Activated naive CD8-positive, alpha-beta T cell treated with anti-CD3 and anti-CD28 coated beads, Interleukin-2, amount 10 ng/mL, durations not matched to agents 7 days and 5 days (primary cell): ENCODE measurements at places on chromosomes 4 and X.

DNA sequence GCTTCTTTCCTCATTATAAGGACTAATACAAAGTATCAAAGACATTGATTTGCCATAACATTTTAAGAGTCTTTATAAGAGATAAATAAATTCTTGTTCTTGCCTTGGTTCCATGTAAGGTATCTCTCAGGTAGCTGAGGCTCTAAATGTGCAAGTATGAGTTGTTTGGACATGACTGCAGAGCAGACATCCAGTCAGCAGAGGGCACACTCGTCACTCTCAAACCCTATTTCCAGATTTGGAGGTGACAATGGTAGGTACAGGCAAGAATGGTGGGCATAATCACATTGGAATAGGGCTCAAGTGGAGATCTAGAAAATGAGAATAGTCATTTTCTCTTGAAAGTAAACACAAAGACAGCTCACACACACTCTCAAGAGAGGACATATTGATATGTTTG lies 133.3 kb upstream of the ZIC3 start:
- no peak for DNase-seq

DNA sequence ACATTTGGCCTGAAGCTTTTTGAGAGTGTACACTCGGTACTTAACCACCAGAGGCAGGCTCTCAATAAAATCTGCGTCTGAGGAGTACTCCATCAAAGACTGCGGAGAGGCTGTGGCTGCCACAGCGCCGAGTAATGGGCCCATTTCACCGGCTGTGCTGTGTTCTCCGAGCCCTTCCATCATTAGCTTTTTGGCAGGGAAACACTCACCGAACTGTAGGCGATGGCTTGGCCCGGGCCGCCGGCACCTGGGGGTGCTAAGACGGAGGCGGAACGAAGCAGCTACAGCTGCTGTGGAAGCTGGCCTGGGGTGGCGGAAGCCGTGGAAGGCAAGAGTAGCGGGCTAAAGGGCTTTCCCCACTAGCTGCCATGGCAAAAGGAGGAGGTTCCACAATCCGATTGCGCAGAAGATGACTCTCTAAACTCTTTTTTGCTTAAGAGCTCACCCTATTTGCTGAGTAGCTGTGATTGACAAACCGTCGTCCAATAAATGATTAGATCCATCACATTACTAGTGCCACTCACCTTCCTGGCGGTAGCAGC lies 48.5 kb upstream of the PABPC1L2A start:
- DNase-seq = peak; percentile 13

GRCh38 chrX:155086202-155086840 lies 15.0 kb downstream of the BRCC3 start:
- peak; percentile 32 for DNase-seq

DNA sequence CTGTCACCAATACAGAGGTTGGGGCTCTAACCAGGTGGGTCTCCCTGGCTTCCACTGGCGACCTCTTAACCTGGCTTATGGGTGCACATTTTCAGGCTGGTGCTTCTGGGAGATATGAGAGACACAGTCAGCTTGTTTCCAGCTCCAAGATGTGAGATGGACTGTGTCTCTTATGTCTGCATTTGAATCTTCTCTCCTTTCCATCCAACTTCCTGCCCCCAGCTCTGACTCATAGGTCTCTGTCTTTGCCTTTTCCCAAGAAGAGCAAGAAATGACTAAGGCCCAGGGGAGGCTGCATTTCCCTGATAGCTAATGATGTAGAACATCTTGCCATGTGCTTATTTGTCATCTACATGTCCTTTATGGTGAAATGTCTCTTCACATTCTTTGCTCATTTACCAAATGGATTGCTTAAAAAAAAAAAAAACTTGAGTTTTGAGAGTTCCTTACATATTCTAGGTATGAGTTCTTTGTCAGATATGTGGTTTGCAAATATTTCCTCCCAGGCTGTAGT lies 3.2 kb upstream of the UXT start:
- no peak for DNase-seq

DNA sequence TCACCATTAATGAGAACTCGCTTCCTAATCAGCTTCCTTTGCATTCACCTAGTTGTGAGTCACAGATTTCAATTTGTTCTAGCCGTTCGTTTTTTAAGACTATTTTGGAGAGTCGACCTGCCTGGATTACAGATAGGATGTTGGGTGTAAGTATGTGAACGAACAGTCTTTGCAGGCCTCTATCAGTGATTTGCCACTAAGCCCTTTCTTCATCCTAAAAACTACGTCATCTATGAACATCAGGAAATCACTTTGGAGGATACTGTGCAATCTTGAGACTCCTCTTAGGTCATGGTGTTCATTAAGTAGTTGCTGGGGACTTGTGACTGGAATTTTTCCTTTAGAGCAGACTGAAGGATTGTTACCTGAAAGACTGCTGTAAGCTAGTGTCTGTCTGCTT lies 1.1 kb downstream of the POLA1 start:
- DNase-seq = no peak

GRCh38 chr4:20376070-20376469 lies 124.4 kb downstream of the SLIT2 start:
- no peak for DNase-seq

DNA sequence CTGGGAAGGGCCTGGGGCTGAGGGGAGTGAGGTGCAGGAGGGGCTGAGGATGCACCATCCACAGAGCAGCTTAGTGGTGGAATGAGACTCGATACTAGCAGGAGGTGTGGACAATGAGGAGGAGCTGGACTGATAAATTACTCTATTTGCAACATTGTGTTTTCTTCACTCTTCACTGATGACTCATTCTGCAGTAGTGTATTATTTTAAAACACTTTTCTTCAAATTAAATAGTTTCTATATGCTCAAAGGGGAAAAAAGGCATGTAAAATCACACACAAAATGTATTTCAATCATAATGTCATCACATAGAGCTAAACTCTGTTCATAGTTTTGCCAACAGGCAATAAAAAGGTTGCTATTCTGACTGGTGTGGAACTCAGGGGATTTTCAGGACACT lies 467.0 kb upstream of the CTSO start:
- DNase-seq = no peak

- no peak for DNase-seq
Observed at GRCh38 chr4:22356987-22357596, 158.8 kb downstream of the ADGRA3 start.

- DNase-seq = no peak
Observed at GRCh38 chr4:105461621-105462382, 12.1 kb downstream of the PPA2 start.

DNA sequence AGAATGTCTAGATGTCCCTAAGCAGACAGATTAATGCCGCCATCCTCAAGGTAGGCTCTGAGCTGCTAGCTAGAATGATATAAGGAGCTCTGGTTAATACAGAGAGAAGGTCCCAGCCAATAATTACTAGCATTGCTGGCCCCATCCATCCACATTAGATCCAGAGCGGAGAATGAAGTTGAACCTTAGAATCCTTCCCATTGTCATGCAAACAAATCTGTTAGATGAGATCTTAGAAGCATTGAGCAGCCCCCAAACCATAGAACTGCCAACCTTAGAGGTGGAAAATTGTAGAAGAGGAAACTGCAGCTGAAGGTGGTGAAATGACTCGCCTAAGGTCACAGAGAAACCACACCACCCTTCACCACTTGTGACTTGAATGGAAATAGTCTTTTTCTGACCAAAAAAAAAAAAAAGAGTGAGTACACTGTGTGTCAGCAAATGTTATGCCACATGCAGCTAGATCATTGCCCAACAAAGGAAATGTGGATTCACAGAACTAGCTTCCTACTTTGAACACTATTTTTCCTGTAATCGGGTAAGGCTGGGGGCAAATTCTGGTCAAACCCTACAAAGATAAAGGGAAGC lies 162.1 kb downstream of the SMIM20 start:
- no peak for DNase-seq

GRCh38 chr4:43512253-43512652 lies 619.7 kb downstream of the GRXCR1 start:
- DNase-seq = no peak

- DNase-seq = no peak
Observed at GRCh38 chrX:76228499-76228898, 55.6 kb downstream of the PBDC1 start.

- DNase-seq = no peak
Observed at GRCh38 chr4:182504463-182504862, 261.3 kb downstream of the TENM3 start.

DNA sequence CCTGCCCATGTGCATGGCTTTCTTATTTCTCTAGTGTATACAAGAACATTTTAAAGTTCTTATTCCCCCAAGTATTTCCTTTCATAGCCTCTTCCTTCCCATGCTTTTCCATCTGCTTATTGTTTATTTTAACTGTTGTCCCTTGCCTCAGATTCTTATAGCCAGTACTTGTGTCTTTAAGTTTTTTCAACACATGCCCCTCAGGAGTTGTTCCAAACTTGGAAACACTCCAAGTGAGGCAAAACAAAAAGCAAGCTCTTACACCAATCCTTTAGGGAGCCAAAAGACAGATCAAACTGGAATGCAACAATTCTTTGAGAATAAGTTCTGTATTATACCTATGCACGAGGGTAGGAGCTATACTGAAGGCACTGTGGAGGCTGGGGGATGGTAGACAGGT lies 222.0 kb upstream of the STK26 start:
- DNase-seq = no peak

GRCh38 chr4:102734116-102734515 lies 26.7 kb downstream of the MANBA start:
- no peak for DNase-seq

DNA sequence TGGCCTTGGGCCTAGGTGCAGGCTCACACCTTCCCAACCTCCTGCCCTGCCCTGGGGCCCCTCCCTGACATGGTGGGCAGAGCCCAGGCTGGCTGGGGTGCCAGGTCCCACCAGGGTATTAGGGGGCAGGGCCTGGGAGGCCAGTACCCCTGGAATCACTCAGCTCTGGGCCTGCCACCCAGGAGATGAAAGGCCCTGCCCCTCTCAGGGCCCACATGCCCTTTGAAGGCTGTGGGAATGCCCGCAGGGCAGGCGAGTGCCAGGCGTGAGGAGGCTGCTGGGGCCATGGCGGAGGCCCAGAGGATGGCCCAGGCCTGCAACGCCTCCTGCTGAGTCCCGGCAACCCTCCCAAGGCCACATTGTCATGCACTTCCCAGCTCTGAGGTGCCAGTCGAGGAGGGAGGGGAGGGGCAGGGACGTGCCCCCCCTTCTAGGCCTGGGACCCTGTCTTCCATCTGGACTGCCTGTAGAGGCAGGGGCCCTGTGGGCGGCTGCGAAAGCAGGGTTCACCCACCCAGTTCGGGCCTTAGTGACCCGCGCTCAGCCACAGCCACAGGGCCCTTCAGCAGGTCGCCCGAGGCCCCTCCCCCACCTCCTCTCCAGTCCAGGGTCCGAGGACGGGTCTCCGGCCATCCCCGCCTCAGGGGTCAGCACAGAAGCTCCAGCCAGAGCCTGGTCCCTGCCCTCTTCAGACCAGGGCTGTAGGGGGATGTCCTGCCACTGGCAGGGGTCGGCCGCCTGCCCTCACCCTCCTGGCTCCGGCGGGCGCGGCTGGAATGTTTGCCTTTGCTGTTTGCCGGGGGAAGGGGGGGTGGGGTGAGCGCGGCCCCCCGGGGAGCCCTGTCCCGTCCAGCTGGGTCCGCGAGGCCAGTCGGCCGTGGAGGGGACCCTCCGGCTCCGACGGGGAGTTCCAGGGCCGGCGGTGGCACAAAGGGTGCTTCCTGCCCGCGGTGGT lies 26.7 kb upstream of the FGFR3 start:
- no peak for DNase-seq
